ENCODE measurements at places on chromosomes 5 and 9.

DNA sequence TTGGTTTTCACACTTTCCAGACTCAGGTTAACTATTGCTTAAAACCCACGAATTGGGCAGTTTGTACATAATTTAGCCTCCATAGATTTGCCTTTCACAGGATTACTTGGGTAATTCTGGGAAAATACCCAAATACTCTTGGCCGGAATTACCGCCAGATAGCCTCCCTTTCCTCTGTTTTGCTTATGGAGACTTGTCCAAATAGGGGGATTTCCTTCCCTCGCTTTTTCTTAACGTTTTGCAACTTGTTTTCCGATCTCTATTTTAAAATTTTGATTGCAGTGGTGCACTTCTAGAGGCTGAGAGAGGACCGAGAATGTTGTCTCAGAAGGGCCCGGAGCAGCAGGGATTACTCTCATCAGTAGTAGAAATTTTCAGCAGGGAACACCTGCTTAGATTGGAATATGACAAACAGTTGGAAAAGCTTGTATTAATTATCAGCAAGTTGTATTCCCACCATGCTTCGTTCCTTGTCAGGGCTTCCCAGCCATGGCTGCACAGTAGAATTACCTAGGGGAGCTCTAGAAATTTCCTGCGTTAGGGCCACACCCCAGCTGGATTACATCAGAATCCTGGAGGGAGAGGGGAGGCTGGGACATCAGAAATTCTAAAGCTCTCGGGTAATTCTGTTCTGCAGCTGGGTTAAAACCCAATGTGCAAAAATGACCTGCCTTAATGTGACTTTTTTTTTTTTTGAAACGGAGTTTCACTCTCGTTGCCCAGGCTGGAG lies 329.1 kb downstream of the SH3GL2 start:
- no peak for DNase-seq

- no peak for DNase-seq
These were observed 29.5 kb upstream of the SMAD5 start for GRCh38 chr5:136103118-136103517.

GRCh38 chr9:107472581-107473340 lies 16.8 kb downstream of the KLF4 start:
- no peak for DNase-seq

GRCh38 chr9:72431036-72431435 lies 66.0 kb upstream of the ZFAND5 start:
- no peak for DNase-seq

DNA sequence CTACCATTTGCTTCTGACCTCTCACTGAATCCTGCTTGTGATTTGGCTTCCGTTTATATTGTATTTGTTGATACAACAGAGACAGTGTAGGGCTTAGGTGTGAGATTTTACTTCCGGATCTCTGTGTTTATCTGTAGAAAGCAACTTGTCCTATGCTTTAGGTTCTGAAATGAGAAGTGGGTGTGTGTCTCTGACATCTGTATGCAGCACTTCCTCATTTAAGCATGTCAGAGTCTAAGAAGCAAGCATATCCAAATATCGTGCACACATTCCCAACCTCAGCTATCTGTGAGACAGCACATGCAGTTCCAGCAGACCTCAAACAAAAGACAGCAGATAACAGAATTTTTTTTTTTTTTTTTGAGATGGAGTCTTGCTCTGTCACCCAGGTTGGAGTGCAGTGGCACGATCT lies 16.3 kb downstream of the KLF9 start:
- no peak for DNase-seq

DNA sequence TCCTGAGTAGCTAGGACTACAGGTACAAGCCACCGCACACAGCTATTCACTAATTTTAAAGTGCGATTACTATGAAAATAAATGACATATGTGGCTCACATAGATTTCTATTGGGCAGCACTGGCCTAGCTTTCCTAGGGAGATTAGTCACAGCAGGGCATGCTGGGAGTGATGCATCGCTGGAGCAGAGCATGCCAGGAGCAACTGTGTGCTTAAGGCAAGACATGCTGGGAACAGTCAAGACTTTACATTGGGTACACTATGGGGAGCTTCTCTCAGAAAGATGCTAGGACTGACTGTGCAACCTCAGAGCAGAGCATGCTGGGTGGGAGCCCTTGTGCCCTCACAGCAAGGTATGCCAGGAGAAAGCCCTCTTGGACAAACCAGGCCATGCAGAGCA lies 9.3 kb downstream of the ST6GALNAC6 start:
- no peak for DNase-seq

- no peak for DNase-seq
These were observed 72.1 kb downstream of the ABCA1 start for GRCh38 chr9:104855807-104856206.

All from stimulated activated CD4-positive, alpha-beta T cell treated with anti-CD3 and anti-CD28 coated beads, Interleukin-2, amount 100 ng/mL, for 4 hours (primary cell).